Testis (tissue), 5 donors: ENCODE measurements at places on chromosomes 7 and 10. TPM values are rescaled to one million over a fixed set of nuclear protein-coding genes. Genes with fewer than 3 reads are reported as not detected.
A peak's percentile ranks its signal among the peaks of the same experiment; 100 is the strongest.

The MSRB2 gene
- total RNA-seq: 15.7 TPM

The TMEM176B gene
- total RNA-seq: 6.6 TPM

The SH2D4B gene
- total RNA-seq: 0.55 TPM

The C10orf95 gene
- 1.3 TPM for total RNA-seq

The TFR2 gene
- total RNA-seq: 1.5 TPM

The PRKG1 gene
- total RNA-seq: 15.3 TPM

The TMEM196 gene
- total RNA-seq: not detected

The CALHM1 gene
- 0.24 TPM for total RNA-seq

The OR2A5 gene
- total RNA-seq: 0.31 TPM

The PDE6C gene
- total RNA-seq: not detected

The AZGP1 gene
- total RNA-seq: 81.2 TPM

GRCh38 chr7:49911909-49912308 is 138.5 kb downstream of the VWC2 start:
- no peak overlapping the region for H3K27ac ChIP-seq
- no peak overlapping the region for H3K4me3 ChIP-seq
- H3K27me3 ChIP-seq: no peaks in the 10 kb centered on the region

DNA sequence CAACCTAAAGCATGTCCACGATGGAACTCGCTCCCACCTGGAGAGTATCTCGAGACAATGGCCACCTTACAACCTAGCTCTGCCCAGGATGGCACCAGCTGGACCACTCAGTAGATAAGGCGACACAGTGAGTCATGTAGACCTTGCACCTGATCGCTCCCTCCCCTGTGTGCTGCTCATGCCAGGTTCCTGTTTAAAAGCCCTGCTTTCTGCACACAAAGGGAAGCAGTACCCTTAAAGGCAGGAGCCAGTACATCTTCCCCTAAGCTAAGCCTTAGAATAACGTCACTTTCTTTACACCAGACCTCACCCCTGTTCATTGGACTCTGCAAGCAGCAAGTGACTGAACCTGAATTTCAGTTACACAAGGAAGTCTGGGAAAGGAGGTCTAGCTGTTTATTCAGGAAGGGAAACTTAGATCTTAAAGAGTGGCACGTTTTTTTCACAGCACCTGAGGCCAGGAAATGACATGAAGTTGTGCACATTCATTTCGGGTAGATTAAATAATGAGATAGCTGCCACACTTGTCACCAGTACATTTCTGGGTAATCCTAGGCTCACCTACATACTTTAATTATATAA is 117.9 kb downstream of the MTPAP start:
- H3K27me3 ChIP-seq: no peaks in the 10 kb centered on the region
- H3K27ac ChIP-seq: no peak overlapping the region
- H3K4me1 ChIP-seq: no peaks in the 10 kb centered on the region
- no peak for DNase-seq

DNA sequence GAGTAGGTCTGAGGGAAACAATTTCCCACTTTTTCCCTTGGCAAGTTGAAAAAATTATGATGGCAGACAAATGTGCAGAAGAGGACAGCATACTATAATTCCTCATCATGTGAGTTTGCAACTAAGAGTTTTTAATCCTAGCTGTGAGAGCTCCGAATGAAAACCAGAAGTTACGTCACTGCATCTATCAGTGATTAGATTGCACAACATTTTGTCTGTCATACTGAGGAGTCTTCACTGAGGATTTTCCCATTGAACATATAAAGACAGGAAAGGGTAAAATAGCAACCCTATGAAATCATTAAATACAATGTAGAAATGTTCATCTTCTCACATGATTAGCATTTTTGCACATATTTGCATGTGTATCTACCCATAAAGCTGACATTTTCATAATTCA is 45.8 kb downstream of the ZNF736 start:
- H3K27ac ChIP-seq: no peak overlapping the region
- DNase-seq: no peak
- H3K36me3 ChIP-seq: no peaks in the 10 kb centered on the region
- no peaks in the 10 kb centered on the region for H3K27me3 ChIP-seq
- H3K4me1 ChIP-seq: no peaks in the 10 kb centered on the region

DNA sequence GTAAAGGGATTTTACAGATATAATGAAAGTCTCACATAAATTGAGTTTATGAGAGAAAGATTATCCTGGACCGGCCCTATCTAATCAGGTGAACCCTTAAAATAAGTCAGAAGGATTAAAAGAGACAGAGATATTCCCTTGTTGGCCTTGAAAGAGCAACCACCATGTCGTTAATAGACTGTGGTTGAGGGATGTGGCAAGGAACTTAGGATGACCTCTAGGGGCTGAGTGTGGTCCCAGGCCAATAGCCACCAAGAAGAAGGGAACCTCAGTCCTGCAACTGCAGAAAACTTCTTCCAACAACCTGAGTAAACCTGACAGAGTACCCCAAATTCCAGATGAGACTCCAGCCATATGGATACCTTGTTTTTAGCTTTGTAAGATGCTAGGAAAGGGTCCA is 121.5 kb downstream of the POLR1F start:
- H3K27ac ChIP-seq: no peak overlapping the region
- H3K36me3 ChIP-seq: no peaks in the 10 kb centered on the region

GRCh38 chr7:32415936-32416335 is 74.2 kb downstream of the LSM5 start:
- no peak overlapping the region for H3K4me3 ChIP-seq
- no peaks in the 10 kb centered on the region for H3K36me3 ChIP-seq
- H3K27me3 ChIP-seq: no peaks in the 10 kb centered on the region
- H3K4me1 ChIP-seq: no peaks in the 10 kb centered on the region
- H3K27ac ChIP-seq: no peak overlapping the region
- DNase-seq: no peak

GRCh38 chr7:2260820-2261219 is 18.8 kb downstream of the NUDT1 start:
- no peaks in the 10 kb centered on the region for H3K4me1 ChIP-seq
- no peaks in the 10 kb centered on the region for H3K27me3 ChIP-seq
- DNase-seq: no peak
- no peaks in the 10 kb centered on the region for H3K36me3 ChIP-seq
- H3K4me3 ChIP-seq: no peak overlapping the region

GRCh38 chr10:90800232-90800796 is 57.5 kb downstream of the HTR7 start:
- no peak overlapping the region for H3K4me3 ChIP-seq
- no peaks in the 10 kb centered on the region for H3K27me3 ChIP-seq
- no peaks in the 10 kb centered on the region for H3K36me3 ChIP-seq
- no peak for DNase-seq
- H3K27ac ChIP-seq: no peak overlapping the region

DNA sequence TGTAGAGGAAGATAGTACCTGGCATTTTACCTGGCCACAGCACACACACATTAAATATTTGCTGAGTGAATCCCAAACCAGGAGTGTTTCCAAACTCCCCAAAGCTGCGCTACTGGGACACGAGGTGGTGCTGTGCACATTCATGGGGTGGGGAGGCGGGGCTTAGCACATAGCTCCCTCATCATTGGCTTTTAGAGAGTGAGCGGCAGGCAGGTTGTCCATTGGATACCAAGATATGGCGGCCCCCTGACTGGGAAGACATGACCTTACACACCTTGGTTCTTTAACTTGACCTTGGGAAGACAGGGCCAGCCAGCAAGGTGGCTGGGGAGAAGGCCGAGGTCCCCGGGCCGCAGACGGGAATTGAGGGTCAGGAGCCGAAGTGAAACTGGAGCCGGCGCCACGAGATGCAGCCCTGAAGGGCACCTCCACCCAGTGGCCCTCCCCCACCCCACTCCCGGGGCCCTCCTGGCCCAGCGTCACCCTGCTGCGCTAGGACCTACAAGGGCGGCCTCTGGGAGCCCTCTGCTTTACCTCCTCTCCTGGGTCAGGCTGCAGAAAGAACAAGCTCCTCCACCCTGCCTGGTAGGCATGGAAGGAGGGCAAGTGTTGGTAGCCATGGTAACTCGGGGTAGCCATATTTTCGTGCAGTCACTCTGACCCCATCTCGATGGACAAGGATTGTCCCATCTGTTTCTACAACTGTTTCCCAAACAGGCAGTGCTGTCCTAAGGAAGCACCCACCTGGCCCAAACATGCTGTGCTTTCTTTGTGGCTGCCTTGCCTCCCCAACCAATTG is 24.0 kb downstream of the TMEM176A start:
- no peak overlapping the region for H3K27ac ChIP-seq
- DNase-seq: peak; percentile 83
- H3K4me1 ChIP-seq: no peaks in the 10 kb centered on the region
- peak overlapping the region; percentile 38 for H3K4me3 ChIP-seq
- no peaks in the 10 kb centered on the region for H3K27me3 ChIP-seq

DNA sequence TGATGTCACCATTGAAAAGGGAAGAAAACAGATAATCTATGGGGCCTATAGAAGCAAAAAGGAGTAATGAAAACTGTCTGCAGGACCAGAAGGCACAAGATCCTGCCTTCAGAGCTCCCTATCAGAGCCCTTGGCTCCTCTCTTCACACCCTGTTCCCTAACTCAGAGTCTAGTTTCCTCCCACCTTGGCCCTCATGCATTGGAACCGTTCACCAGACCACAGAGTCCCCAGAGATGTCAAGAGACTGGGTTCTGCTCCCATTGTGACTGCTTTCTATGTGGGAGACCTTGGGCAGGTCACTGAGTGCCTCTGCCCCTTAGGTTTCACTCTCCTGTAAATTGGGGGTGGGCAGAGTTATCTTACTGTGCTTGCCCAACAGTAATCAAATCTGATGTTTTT is 80.1 kb upstream of the RPA3 start:
- H3K36me3 ChIP-seq: no peaks in the 10 kb centered on the region
- no peak overlapping the region for H3K4me3 ChIP-seq
- H3K4me1 ChIP-seq: no peaks in the 10 kb centered on the region
- H3K27me3 ChIP-seq: no peaks in the 10 kb centered on the region

GRCh38 chr7:100489121-100489520 is 5.4 kb downstream of the NYAP1 start:
- no peak overlapping the region for H3K4me3 ChIP-seq
- H3K36me3 ChIP-seq: no peaks in the 10 kb centered on the region
- no peaks in the 10 kb centered on the region for H3K27me3 ChIP-seq

- DNase-seq: no peak
- H3K27me3 ChIP-seq: no peaks in the 10 kb centered on the region
- H3K36me3 ChIP-seq: no peaks in the 10 kb centered on the region
- no peak overlapping the region for H3K4me3 ChIP-seq
- no peaks in the 10 kb centered on the region for H3K4me1 ChIP-seq
These were observed 22.9 kb upstream of the GPR22 start for GRCh38 chr7:107446988-107447387.

DNA sequence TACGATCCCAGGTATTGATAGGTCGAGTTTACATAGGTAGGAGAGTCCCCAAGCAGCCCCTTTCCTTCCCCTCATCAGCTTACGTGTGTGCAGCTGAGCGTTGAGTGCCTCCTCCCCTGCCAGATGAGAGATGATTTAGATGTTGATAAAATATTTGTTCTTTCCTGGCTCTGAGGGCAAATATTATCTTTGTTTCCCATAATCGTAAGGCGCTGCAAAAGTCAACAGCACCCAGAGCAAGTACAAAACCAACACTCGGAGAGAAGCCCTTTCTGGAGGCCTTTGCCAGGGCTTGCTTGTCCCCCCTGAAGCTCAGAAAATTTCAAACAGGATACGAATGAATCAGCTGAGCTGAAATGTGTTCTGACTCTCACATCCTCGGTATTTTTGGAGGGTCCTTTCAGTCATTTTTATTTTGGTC is 683.2 kb downstream of the LRMDA start:
- H3K27ac ChIP-seq: no peak overlapping the region
- no peaks in the 10 kb centered on the region for H3K36me3 ChIP-seq
- DNase-seq: no peak

- H3K4me1 ChIP-seq: no peaks in the 10 kb centered on the region
- no peak overlapping the region for H3K4me3 ChIP-seq
- no peak overlapping the region for H3K27ac ChIP-seq
These were observed 984.8 kb upstream of the LRRTM3 start for GRCh38 chr10:65940816-65941662.

DNA sequence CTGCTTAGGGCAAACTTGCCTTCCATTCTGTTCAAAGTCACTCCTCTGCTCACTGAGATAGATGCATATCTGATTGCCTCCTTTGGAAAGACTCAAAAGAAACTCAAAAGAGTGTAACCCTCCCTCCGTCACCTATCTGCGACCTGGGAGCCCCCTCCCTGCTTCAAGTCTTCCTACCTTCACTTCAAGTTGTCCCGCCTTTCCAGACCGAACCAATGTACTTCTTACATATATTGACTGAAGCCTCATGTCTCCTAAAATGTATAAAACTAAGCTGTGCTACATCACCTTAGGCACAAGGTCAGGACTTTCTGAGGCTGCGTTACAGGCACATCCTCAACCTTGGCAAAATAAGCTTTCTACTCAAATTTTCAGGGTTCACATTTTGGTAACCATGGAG is 77.4 kb upstream of the C1GALT1 start:
- no peak overlapping the region for H3K27ac ChIP-seq
- DNase-seq: no peak
- H3K4me1 ChIP-seq: peaks cover under 1% of the 10 kb centered on the region
- no peaks in the 10 kb centered on the region for H3K36me3 ChIP-seq
- H3K27me3 ChIP-seq: no peaks in the 10 kb centered on the region

DNA sequence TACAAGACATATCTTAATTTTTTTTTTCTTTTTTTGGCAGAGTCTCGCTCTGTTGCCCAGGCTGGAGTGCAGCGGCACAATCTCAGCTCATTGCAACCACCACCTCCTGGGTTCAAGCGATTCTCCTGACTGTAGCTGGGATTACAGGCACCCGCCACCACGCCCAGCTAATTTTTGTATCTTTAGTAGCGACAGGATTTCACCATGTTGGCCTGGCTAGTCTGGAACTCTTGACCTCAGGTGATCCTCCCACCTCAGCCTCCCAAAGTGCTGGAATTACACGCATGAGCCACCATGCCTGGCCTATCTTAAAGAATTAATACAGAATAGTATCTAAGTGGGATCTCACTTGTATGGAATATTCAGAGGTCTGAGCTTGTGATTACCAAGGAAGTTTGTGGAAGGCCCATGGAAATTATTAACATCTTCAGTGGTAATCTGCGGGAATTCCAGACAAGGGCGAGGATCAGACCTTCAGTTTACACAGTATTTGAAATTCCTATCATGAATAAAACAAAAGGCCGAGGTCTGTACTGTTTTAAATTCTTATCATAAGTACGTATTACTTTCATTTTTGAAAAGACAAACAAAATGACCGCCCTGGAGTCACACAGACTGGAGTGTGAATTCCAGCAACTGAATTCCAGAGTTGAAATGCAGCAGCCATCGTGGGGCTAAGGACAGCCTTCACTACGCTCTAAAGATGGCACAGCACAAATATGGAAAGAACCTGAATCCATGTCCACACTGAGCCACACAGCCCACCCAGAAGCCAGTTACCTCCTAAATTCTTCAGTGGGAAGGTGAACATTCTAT is 16.7 kb downstream of the GPRIN2 start:
- no peak overlapping the region for H3K27ac ChIP-seq
- DNase-seq: no peak
- no peaks in the 10 kb centered on the region for H3K36me3 ChIP-seq
- no peak overlapping the region for H3K4me3 ChIP-seq
- H3K27me3 ChIP-seq: no peaks in the 10 kb centered on the region
- H3K4me1 ChIP-seq: peaks cover 4% of the 10 kb centered on the region

- H3K27ac ChIP-seq: no peak overlapping the region
- no peaks in the 10 kb centered on the region for H3K4me1 ChIP-seq
- DNase-seq: no peak
- no peak overlapping the region for H3K4me3 ChIP-seq
These were observed 610.3 kb downstream of the PTPRN2 start for GRCh38 chr7:157977306-157977705.
